ENCODE measurements at places on chromosomes 11 and 22.

DNA sequence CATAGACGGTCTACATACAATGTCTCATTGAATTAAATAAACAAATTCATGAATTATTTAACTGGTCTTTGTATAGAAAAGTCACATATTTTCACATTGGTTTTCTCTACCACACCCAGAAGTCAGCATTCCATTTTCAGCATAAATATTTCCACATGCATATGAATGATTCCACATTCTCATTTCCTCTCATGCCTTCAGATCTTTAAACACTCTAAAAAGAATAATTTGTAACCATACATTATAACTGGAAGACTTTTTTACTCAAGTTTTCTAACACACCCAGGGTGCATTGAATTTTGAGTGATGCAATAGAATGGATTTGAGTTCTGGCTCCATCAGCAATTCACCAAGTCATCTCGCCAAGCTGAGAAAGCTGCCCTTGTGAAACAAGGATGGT is 501.8 kb upstream of the TENM4 start:
- no peak for DNase-seq

GRCh38 chr11:15801616-15802015 is 554.7 kb downstream of the SOX6 start:
- DNase-seq = no peak

- DNase-seq = no peak
These were observed 3.6 kb upstream of the SORL1 start for GRCh38 chr11:121448431-121448941.

- no peak for DNase-seq
These were observed 31.0 kb downstream of the TMPRSS5 start for GRCh38 chr11:113675003-113675561.

- DNase-seq = no peak
These were observed 9.6 kb downstream of the RCN1 start for GRCh38 chr11:32100495-32100894.

GRCh38 chr11:235609-235996 is 539 bp downstream of the SIRT3 start:
- DNase-seq = peak; percentile 14
